ENCODE measurements at places on chromosomes 6 and 20.

- no peak for DNase-seq
Observed at GRCh38 chr6:3961581-3962215, 112.5 kb downstream of the FAM50B start.

DNA sequence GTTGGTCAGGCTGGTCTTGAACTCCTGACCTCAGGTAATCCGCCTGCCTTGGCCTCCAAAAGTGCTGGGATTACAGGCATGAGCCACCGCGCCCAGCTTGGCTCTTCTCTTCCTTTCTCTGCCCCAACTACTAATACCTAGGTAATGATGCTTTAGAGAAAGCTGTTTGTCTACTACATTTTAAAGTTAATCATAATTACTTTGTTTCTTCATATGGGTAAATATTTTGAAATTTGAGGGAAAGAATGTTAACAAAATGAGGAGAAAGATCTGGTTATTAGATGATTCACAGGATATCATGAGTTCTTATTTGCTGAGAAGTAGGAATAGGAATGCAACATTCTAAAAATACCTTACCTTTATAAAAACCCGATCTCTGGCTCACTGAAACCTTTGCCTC lies 18.4 kb upstream of the PTPRK start:
- no peak for DNase-seq

DNA sequence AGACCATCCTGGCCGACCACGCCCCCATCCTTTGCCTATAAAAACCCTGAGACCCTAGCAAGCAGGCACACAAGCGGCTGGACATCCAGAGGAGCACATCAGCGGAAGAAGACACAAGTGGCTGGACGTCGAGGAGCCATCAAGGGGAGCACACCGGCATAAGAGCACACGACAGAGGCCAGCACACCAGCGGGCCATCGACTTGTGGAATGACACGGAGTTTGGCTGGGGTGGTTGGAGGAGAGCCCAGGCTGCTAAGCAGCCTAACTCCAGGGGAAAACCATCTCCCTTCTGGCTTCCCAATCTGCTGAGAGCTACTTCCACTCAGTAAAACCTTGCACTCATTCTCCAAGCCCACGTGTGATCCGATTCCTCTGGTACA lies 44.8 kb upstream of the BCLAF1 start:
- no peak for DNase-seq

- peak; percentile 73 for DNase-seq
Observed at GRCh38 chr6:165847407-165848085, 184.5 kb upstream of the PDE10A start.

GRCh38 chr20:5401277-5401875 lies 84.6 kb upstream of the PROKR2 start:
- no peak for DNase-seq

DNA sequence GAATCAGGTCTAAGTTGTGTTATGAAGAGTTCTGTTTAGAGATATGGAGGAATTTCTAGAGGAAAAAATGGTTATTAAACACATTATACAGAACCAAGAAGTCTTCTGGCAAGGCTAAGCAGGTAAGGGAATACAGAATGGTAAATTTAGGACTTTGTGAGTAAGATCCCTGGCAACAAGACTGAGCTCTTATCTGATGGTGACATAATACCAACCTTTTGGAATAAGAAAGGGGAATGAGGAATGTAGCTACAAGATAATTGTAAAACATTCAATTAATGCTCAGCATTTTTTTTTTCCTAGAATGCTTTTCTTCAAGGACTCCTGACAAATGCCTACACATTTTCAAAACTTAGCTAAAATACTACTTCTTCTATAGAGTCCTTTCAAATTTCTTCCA lies 51.8 kb downstream of the CYB5R4 start:
- DNase-seq = peak; percentile 39

DNA sequence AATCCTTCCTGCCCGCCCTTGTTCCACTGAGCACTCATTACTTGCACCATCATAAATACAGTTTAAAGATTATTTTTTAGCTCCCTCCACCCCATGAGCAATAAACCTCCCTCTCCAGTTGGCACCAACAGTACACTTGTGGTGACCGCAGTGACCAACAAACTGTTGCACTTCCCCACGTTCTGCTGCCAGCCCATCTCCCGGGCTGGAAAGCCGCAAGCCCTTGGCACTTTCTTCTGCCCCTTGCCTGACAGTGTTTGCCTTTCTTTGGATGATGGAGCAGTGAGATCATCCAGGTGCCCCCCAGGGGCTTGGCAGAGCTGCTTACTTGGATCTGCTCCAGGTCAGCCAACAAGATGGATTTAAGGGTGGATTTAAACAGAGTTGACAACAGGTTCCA lies 21.6 kb downstream of the KCNB1 start:
- DNase-seq = peak; percentile 2

All from fibroblast of the aortic adventitia (primary cell).